Right lobe of liver (tissue), 6 donors: ENCODE measurements at places on chromosomes 6 and 20. TPM values are rescaled to one million over a fixed set of nuclear protein-coding genes. Genes with fewer than 3 reads are reported as not detected.

The SAMD3 gene
- total RNA-seq = 0.26 TPM

The OLIG3 gene
- not detected for total RNA-seq

The SLC35B3 gene
- 9.8 TPM for total RNA-seq

The GHRH gene
- total RNA-seq = not detected

The ASIP gene
- total RNA-seq = not detected

The SPTLC3 gene
- total RNA-seq = 21.6 TPM

The DSP gene
- 94.2 TPM for total RNA-seq

The KCNK16 gene
- total RNA-seq = not detected

The C20orf204 gene
- not detected for total RNA-seq

The OR12D3 gene
- not detected for total RNA-seq

The SIRPB2 gene
- 1.6 TPM for total RNA-seq

- DNase-seq = peak; percentile 7
Observed at GRCh38 chr6:170043881-170044790, 246.7 kb downstream of the DLL1 start.

DNA sequence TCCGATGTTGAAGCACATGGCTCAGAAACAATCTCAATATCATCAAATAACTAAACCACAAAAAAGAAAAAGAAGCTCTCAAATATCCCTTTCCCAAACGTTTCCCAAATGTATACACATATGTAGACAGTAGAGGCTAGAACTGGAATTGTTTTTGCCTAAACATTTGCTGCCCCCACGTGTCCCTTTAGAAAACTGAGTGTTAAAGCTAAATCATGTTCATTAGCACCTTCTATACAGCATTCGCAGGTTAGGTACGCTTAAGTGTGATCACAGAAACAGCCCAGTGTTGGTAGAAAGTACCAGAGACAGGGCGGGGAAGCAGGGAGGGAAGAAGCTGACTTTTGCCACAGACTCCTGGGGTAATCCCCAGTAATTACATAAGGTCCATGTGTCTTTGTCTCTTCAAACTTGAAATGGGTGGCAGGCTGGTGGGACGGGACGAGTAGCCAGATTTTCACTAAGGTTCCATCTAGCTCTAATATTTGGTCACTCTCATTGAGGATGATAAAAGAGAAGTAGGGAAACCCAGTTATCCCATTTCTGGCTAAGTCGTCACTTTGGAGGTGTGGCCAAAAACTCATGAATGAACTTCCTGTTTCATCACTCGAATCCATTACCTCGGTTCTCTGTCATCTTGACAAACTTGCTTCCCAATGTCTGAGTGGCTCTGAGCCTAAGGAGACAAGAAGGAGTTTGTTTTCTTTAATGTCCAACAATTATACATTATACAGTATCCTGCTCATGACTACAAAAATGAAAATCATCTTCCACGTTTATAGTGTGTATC, 15.0 kb upstream of the TFAP2A start:
- DNase-seq = no peak

GRCh38 chr20:53559816-53560215, 33.8 kb downstream of the ZNF217 start:
- DNase-seq = no peak

- peak; percentile 54 for DNase-seq
Observed at GRCh38 chr20:57548177-57549058, 12.5 kb upstream of the PCK1 start.

DNA sequence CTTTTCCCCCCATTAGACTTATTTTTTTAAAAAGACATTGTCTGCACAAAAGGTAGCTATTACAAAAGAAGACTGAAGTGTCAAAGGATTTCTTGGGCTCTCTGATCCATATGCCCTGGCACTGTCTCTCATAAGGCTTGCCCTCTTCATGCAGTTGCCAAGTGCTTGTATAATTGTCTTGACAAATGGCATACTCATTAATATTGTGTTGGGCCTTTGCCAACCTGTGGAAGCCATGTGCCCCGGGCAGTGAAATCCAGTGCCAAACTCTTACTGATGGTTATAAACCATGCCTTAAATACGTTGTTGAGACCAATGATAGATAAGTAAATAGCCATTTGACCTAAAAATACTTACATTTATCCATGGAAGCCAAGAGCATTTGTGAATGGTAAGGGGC, 98.1 kb downstream of the FARS2 start:
- DNase-seq = no peak

DNA sequence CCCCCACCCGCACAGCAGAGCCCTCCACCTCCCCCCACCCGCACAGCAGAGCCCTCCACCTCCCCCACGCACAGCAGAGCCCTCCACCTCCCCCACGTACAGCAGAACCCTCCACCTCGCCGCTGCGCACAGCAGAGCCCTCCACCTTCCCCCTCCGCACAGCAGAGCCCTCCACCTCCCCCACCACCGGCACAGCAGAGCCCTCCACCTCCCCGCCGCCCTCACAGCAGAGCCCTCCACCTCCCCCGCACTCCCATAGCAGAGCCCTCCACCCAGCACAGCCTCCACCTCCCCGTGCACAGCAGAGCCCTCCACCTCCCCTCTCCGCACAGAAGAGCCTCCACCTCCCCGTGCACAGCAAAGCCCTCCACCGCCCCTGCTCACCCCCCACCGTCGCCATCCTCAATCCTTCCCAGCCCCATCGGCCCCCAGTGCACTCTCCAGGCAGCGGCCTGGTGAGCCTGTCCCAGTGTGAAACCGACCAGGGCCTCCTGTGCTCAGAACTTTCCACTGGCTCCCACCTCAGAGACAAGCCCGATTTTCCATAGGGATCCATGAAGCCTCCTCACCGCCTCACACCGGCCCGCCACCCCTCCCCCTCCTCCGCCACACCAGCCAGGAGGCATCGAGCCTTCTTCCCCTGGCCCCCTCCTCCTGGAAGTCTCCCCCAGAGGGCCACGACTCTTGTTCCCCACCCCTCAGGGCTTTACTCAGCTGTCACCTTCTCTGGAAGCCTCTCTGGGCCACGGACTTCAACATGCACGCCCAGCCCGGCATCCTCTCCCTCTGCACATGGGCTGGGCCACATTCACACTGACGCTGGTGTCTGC, 347.1 kb downstream of the ZFAND3 start:
- DNase-seq = no peak

GRCh38 chr20:41353530-41353929, 12.9 kb downstream of the LPIN3 start:
- DNase-seq = no peak

GRCh38 chr20:52801628-52802006, 170.5 kb upstream of the TSHZ2 start:
- DNase-seq = no peak

- DNase-seq = no peak
Observed at GRCh38 chr20:46755483-46756413, 46.3 kb downstream of the SLC2A10 start.

- DNase-seq = peak; percentile 13
Observed at GRCh38 chr6:158697811-158698210, 48.0 kb downstream of the SYTL3 start.

GRCh38 chr6:20056350-20056992, 155.8 kb downstream of the MBOAT1 start:
- DNase-seq = no peak

DNA sequence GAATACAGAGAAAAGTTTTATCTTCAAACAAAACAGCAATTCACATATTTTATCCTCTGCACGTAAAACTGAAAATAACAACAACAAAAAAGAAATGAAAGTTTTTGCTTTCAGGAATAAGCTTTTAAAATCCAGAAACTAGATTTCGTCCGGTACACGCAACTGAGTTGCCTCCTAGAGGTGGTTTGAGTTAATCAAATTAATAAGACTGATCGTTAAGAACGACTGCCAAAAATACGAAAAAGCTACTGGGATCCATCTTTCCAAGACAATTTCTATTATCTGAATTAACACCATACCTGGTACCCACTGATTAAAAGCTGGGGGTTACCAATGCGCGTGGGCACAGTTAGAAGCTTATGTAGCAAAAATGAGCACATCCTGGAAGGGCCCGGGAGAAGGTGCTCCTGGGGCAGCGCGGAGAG, 669 bp downstream of the PDCD2 start:
- no peak for DNase-seq

DNA sequence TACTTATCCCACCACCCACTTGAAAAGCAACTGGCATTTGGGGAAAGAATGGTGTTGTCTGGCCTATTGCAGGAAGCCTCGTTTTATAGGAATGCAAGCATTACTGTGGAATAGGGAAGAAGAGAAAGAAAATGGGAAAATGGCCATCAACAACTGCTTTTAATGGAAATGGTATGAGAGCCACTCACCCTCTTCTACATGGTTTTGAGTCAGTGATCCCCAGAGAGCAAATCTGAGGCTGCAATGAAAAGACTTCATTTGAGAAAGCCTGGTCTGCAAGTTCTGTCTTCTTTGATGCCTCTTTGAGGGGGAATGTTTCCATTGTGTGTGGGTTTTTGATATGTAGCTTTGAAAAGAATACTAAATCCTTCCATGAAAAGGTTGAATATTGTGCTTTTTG, 172.3 kb upstream of the HDDC2 start:
- DNase-seq = no peak

DNA sequence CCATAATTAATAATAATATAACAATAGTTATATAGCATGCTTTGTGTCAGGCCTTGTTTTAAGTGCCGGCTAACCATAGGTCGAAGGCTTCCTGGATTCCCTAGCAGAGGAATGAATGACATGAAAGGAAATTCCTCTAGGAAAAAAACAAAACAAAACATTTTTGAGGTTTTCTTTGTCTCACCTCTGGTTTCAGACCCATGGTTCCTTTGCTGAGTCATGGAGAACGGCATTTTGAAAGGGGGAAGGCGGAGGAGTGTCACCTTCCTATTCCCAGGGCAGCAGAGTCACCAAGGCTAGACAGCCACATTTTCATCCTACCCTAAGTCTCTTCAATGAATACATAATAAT, 25.3 kb upstream of the CCND3 start:
- DNase-seq = no peak

DNA sequence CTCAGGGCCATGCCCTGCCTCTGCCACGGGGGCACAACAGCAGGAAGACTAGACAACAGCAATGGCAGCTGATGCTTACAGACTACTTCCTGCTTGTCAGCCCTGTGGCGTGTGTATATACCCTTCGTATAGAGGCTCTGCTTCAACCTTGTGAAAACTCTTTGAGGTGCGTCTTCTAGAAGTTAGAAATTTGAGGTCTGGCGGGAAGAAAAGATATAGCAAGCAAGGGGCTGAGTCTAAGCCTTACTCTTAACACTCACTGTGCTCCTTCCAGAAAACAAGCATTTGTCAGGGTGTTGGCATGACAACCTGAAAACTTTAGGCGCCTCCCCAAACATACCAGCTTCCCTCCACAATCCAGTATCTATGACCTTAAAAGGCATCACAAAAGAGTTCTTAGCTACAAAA, 33.3 kb downstream of the JPH2 start:
- DNase-seq = no peak

- no peak for DNase-seq
Observed at GRCh38 chr6:157211603-157212455, 111.5 kb downstream of the TMEM242 start.

DNA sequence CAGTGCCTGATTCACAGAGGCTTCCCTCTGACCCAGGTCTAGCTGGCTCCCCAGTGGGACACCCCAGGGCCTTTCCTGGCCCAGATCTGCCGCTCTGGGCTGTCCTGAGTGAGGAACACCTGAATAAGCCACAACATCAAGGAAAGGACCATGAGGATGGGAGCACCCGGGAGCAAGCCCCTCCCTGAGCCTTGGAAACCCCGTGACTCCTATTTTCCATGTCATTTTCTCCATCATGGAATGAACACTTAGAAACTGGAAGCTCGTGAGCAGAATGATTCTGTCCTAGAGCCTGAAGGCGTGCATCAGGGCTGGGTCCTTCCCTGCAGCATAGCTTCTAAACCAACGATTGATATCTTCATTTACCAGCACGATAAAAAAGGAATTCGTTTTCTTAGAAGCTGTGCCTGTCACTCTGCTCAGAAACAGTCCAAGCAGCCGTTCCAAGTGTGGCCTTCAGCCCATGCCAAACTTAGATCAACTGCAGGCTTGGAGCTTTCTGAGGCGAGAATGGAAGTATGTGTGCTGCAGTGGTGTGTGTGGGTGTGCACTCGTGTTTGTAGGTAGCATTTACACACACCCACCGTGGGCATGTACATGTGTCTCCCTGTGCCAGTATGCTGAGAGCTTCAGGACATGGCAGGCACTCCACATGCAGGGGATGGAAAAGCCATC, 83.2 kb upstream of the FOXC1 start:
- DNase-seq = no peak

GRCh38 chr20:63312273-63312672, 19.3 kb downstream of the COL20A1 start:
- DNase-seq = no peak

- DNase-seq = no peak
Observed at GRCh38 chr6:137775720-137776119, 91.3 kb upstream of the TNFAIP3 start.

DNA sequence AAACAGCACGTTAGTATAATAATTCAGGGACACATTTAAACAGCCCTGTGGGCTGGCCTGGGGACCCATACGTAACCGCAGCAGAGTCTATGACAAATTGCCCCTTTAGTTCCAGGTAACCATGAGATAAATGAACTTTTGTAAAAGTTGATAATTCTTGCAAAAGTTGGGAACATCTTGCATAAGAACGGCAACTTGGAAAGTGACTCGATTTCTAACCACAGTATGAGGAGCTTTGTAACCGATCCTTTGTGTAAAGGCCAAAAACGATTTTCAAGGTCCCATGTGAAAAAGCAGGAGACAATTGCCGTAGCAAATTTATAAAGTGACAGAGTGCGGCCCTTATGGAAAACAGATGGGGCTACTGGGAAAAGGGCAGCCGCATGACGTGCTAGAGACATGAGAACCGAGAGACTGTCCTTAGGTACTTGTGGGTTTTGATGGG, 81.6 kb downstream of the PSMG4 start:
- no peak for DNase-seq

DNA sequence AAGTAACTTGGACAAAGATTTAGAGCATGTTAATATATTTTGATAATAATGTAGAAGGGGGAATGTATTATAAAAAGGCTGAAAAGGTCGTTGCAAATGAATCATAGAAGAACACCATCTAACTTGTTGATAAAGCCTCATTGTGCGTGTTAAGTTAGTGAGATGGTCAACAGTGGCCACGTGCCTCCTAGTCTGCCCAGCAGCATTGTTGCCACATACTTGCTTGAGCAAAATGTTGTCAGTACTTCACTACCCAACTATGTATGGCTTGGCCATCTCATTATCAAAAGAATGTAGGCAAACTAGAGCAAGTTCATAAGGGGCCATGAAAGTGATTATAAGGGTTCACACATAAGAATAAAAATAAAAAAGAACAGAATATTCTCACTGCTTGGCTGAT, 84.6 kb downstream of the PHACTR1 start:
- DNase-seq = no peak

DNA sequence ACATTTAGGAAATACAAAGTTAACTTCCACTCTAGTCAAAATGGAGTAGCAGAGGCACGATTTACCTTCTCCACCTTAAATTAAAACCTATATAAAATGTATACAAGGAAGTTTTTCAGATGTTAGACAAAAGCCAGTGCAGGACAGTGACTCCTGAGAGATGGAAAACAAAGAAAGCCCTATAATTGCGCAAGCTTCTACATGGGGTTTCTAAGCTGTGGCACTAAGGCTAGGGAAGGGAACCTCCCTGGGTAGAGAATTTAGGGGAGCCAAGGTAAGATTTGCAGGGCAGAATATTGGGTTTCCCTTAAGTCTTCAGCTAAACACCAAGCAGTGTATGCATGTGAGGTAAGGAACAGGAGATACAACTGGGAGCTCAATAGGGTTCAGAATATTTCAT, 18.5 kb upstream of the ZC3H12D start:
- no peak for DNase-seq
